Ovary (tissue), 10 donors: ENCODE measurements at places on chromosomes 1 and 21. TPM values are rescaled to one million over a fixed set of nuclear protein-coding genes. Genes with fewer than 3 reads are reported as not detected.

DNA sequence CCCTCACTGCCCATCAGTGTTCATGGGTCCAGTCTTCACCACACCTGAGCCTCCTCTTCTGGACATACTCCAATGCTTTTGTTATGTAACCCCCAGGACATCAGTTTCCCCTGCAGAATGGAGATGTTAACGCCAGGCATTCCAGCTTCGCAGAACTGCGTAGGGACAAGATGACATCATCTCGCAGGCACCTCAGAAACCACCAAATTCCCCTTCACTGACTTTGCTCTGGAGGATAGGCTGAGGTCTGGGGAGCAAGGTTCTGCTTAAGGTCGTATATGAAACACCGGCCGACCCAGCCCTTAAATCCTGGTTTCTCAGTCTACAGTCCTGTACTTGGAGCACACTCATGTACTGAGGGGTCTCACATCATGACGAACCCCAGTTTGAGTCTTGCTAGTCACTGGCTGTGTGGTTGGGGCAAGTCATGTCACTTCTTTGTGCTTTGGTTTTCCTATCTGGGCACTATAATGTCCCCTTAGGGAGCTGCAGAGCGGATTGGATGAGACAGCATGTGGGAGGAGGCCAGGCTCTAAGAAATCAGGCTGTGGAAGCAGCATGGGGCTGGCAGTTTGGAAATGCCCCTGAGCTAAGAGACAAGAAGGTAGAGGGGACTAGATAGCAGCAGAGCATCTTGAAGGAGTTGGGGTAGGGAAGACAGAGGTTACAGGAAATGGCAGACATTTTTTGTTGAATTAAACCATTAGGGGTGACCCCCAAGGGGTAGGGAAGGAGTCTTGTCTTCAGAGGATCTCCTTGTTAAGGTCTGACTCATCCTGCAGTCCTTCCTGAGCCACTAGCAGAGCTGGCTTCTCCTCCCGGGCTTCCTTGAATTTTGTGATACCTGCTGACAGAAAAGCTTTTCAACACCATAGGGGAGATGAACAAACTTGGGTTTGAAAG is 138.3 kb downstream of the FOXD2 start:
- DNase-seq = no peak

DNA sequence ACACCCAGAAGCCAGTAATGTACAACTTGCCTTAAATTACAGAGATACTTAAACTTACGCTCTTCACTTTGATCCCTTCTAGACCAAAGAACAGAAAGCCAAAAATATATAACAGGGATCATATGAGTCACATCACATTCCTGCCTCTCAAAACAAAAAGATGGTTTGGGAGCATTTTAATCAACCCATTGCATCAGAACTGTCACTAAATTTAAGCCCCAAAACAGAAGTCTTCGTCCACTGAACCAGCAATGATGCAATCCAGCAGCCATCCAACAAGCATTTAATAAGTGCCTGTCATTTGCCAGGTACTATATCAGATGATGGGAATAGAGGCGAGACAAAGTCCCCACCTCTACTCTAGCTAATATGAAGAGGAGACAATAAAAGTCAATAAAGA is 42.7 kb upstream of the GLIS1 start:
- no peak for DNase-seq

- no peak for DNase-seq
These were observed 21.1 kb upstream of the SLC45A3 start for GRCh38 chr1:205701420-205701819.

GRCh38 chr21:29237110-29238052 is 61.3 kb upstream of the BACH1 start:
- no peak for DNase-seq

DNA sequence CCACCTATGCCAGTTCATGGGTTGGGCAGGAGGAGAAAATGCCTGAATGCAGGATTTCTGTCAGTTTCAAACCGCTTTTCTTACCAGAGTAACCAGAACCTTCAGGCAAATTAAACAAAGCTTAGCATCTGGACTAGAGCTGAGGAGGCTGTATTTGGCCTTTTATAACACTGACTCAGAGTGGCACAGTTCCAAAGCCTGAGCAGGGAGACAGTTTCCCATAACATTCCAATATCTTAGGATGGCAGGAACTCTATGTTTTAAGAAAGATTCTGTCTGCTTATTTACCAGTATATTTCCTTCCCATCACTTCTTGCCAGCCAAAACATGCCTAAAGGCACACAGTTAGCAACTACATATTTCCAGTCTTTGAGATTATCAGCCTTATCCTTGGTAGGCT is 46.8 kb downstream of the UBR4 start:
- no peak for DNase-seq

- DNase-seq = no peak
These were observed at the start of gene CRB1 for GRCh38 chr1:197268012-197268411. Gene CRB1, plus strand, starts transcription at chr1:197268252. Its CDS starts 161 bp downstream, at chr1:197268413.

DNA sequence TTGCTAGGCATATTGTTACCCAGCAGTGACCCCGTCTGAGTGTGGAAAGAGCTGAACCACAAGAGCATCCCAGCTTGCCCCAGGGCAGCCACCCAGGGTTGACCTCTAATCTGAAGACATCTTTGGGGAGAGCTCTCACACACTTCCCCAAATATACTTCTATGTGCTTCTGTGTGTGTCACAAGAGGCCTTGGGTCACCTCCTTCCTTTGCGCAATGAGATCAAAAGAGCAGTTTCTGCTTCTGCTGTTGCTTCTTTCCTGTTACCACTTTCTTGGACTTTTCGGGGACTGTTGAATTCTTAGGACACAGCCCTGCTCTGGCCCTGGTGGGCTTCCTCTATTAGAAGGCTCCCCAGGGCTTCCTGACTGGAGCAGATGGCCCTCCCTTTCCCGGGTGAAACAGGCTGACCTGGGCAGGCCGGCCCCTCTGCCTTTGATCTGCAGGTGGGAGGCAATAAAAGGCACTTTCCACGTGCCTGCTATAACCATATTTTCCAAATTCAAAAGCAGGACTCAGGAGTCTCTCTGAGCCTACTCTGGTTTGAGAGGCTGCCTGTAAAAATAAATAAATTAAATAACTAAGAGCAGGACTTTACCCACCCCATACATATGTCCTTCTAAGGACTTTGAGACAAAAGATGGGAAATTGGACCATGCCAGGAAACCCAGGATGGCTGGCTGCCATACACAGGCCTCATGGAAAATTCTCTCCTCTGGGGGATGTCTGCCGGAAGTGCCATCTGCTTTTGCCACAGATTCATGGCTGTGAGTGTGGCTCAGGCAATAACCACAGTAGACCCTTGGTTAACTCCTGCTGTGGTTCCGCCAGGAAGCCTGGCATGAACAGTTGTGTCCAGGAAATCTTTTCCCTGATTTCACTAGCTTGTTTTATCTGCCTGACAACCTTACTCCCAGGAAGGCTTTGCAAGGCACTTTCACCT is 28.3 kb upstream of the RCSD1 start:
- no peak for DNase-seq

DNA sequence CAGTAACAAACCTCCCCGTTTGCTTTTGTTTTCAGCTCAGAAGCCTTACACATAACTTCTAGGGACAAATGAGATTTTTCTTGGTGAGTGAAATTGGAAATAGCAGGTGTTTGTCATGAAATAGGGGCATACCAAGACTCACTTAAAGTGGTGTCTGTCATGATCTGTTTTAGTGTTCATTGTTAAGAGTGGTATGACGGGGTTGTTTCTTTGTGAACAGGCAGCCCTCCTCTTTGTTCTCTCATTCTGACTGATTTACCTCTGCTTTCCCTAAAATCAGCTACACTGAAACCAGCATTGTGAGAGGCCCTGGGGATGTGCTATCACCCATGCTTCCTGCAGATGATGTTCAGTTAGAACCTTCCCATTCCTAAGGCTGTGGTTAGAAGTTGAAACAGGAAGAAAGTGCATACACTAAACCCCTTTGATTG is 2.5 kb upstream of the ERO1B start:
- DNase-seq = no peak

GRCh38 chr1:223038288-223039006 is 104.6 kb downstream of the TLR5 start:
- no peak for DNase-seq

DNA sequence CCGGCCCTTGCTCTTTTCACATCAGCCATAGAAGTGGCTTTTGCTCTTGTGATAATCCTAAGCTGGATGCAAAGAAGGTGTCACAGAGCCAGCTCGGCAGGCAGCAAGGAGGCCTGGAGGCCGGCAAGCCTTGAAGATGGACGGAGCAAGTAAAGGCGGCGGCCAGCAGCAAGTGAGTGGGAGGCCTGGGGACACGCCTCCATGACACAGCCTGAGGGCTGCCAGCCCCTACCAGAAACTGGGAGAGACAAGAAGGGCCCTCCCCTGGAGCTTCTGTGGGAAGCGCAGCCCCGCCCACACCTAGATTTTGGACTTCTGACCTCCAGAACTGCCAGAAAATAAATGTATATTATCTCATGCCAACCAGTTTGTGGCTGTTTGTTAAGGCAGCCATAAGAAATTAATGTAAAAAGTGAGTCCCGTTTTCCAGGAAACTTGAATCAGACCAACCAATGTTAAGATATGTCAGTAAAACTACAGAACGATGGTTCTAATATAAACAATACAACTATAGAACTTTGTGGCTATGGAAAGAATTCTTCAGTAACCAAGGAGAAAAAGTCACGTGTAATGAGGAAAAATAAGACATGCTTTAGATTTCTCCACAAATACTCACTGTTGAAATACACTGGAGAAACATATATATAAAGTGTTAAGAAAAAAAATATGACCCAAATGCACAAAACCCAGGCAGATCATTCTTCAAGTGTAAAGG is 49.9 kb downstream of the BACE2 start:
- no peak for DNase-seq

The A3GALT2 gene
- polyA plus RNA-seq = not detected

The FAM151A gene
- not detected for polyA plus RNA-seq

The CD1B gene
- polyA plus RNA-seq = 0.38 TPM

The TACSTD2 gene
- polyA plus RNA-seq = 1.9 TPM

The UBIAD1 gene
- 14.9 TPM for polyA plus RNA-seq

The PDXK gene
- polyA plus RNA-seq = 36.0 TPM

The IL23R gene
- polyA plus RNA-seq = 0.68 TPM

The S100B gene
- polyA plus RNA-seq = 8.5 TPM
